ENCODE measurements at places on chromosomes 3 and 15. TPM values are rescaled to one million over a fixed set of nuclear protein-coding genes. Genes with fewer than 3 reads are reported as not detected.
A peak's percentile ranks its signal among the peaks of the same experiment; 100 is the strongest.

- no peak for DNase-seq
Observed at GRCh38 chr3:135970506-135971116, 5.1 kb downstream of the PPP2R3A start.

- no peak for DNase-seq
Observed at GRCh38 chr3:164460851-164461250, 617.4 kb downstream of the SI start.

- no peak for DNase-seq
Observed at GRCh38 chr3:185759512-185759911, 65.3 kb downstream of the IGF2BP2 start.

GRCh38 chr15:63093486-63094205 lies 28.0 kb upstream of the LACTB start:
- DNase-seq: peak; percentile 80

DNA sequence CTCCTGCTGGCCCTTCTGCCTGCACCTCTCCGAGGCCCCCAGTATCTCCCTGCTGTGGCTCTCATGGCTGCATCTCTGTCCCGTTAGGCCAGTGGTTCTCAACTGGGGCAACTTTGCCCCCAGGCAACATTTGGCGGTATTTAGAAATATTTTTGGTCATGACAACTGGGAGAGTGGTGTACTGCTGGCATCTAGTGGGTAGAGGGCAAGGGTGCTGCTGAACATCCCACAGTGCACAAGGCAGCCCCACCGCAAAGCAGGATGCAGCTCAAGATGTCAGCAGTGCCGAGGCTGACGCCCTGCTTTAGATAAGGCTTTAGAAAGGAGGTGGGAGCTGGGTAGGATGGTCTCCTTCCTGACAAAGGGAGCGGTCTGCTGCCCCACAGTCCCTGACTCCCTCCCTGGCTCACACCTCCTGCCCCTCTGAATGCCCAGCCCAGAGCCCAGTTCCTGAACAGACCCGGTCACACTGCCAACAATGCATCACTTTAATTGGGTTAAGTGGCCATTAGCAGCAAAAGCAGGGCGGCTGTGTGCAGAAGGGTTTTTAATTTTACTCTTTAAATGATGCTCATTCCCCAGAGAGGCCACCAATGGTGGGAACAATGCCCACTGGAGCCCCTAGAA lies 68.8 kb upstream of the TMEM115 start:
- no peak for DNase-seq

- peak; percentile 66 for DNase-seq
Observed at GRCh38 chr3:189790658-189791057, 159.5 kb downstream of the TP63 start.

DNA sequence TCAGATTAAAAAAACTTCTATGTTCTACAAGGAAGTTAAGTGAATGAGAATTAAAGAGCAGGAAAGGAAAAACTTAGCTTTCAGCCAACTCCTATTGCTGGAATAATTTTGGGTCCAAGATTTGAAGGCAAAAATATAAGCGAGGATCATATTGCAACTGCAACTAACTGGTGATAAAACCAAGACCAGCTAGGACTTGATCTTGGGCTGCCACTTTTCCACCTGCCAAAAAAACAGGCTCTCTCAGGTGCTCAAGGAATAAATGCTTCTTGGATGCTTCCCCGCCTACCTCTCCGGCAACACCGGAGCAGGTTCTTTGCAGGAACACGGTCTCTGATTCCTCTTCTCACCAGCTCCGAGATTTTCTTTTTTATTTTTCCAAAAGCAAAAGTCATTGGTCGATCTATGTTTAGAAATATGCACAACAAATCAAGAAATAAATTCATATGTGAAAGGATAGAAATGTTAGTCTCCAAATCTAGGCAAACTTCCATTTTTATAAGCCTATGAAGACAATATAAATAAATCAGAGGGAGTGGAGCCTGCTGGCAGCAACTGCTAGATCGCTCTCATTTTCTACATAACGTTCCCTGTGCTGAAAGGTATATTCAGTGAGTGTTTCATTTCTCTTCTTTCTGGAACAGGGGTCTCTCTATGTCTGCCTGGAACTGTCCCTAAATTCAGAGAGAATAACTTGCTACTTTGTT lies 241.9 kb downstream of the NTRK3 start:
- DNase-seq: no peak

DNA sequence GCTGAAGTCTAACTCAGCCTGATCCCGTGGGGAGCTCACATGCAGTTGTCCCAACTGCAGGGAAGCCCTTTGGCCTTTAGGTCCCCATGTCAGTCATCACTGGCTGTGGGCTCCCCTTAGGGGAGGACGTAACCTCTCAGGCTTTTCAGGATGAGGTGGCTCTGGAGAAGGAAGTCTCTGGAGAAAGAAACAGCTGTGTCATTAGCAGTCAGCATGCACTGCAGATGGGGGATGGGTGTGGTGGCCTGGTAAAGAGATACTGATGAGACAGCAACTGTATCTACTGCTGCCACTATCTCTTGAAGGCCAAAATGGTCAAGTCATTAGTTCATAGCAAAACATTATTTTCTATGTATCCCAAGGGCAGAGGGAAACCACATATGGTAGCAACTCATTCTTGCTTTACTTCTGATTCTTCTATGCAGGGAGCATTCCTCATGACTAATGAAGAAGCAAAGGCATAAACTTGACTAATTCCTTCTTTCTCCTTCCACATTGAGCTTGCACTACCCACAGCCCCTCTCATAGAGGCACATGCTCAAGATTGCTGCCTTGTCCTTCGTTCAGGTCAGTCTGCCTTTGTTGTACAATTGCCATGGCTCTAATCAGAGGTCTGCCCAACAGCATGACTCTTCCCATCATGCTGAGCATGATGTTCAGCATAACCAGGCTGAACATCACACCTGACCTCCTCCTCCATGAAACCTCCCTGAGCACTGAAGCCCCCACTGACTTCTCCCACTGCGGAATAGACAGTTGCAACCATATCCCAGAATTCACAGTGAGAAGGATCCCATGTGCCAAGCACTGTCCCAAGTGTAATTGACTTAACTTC lies 47.8 kb upstream of the TMEM158 start:
- DNase-seq: no peak

The EPHB1 gene
- total RNA-seq: 3.8 TPM

The CLPX gene
- total RNA-seq: 28.6 TPM

The ACAP2 gene
- 36.2 TPM for total RNA-seq

The TM4SF4 gene
- total RNA-seq: not detected

The GOLGA8R gene
- total RNA-seq: 0.26 TPM
